ENCODE measurements at places on chromosomes 3 and 15.

DNA sequence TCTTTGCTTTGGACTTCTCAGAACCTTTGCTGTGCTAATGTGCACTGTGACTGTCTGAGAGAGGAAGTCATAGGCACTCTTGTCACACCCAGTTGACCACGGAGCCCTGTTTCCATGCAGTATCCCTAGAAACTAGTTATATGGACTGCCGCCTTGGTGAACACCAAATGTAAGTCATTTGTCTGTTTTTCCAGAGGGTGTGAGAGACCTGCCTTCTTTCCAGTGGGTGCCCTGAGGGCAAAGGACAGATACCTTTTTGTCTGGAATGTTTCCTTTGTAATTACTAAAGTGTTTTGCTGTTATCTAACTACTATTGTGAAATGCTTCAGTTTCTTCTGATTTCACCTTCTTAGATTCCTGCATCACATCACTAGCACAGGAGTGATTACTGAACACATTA is 91.8 kb downstream of the LARS2 start:
- DNase-seq, result peak; percentile 69

DNA sequence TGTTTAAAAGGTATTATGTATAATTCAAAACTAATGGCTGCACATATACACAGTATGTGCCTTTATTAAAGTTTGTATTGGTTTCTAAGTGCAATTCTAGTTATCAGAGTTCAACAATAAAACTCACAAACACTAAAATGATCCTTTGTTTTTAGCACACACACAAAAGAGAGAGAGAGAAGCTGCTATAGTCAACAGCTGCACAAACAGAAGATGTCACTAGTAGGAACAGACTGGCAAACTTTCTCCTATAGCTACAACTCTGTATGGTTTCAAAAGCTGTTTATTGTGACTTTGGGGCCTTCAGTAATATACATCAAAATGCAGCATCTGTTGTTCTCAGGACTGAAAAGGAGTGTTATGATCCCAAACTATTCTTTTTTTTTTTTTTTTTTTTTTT is 6.1 kb downstream of the SECISBP2L start:
- DNase-seq, result no peak

GRCh38 chr3:23741036-23741706 is 64.6 kb upstream of the UBE2E1 start:
- no peak for DNase-seq

- no peak for DNase-seq
Observed at GRCh38 chr3:177689869-177690268, 492.6 kb upstream of the TBL1XR1 start.

DNA sequence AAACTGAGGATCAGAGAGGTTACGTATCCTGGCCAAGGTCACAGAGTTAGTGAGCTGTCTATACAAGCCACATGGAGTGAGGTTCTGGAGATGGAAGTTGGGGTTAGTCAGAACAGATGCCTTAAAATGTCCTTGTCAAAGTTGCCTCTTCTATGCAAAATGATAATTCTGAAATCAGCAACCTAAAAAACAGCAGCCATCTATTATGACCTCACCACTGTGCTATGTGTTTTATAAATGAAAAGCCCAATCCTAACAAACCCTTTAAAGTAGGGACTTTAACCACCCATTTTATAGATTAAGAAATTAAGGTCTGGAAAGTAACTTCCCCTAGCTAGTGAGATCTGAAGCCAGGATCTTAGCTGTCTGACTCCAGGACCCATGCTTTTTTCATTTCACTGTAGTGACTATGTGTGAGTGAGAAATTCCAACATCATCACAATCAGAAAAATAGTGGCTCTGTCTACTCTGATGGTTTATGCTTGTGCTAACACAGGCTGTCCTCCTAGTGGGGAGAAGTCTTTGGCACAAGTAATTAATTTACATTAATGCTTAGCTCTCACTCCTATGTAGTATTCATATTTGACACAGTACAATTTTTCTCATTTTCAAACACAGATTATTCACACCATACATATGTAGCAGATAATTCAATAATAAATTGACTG is 143.6 kb downstream of the ANO10 start:
- no peak for DNase-seq

GRCh38 chr15:40747685-40748631 is 7.1 kb downstream of the RMDN3 start:
- DNase-seq, result no peak

GRCh38 chr15:42920519-42921341 is at the start of gene TTBK2:
Gene TTBK2 (minus strand): TSS chr15:42920778. CDS start chr15:42878617, 42,161 bp downstream.
- DNase-seq, result peak; percentile 100

DNA sequence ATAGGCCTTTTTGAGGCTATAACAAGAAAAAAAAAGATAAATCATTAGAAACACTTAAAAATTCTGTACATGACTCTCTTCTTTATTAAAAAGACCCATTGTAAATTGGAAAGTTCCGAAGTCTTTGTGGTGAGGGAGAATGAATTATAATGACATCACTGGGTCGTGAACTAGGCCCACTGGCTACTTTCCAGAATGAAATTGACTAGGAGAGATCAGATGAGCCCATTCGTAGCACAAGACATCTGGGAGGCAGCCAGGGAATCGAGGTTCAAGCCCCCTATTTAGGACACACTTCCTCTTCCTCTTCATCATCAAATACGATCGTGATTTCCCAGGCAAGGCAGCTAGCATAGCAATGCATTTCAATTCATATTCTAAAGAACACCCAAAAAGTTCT is 889.8 kb upstream of the NR2F2 start:
- no peak for DNase-seq

DNA sequence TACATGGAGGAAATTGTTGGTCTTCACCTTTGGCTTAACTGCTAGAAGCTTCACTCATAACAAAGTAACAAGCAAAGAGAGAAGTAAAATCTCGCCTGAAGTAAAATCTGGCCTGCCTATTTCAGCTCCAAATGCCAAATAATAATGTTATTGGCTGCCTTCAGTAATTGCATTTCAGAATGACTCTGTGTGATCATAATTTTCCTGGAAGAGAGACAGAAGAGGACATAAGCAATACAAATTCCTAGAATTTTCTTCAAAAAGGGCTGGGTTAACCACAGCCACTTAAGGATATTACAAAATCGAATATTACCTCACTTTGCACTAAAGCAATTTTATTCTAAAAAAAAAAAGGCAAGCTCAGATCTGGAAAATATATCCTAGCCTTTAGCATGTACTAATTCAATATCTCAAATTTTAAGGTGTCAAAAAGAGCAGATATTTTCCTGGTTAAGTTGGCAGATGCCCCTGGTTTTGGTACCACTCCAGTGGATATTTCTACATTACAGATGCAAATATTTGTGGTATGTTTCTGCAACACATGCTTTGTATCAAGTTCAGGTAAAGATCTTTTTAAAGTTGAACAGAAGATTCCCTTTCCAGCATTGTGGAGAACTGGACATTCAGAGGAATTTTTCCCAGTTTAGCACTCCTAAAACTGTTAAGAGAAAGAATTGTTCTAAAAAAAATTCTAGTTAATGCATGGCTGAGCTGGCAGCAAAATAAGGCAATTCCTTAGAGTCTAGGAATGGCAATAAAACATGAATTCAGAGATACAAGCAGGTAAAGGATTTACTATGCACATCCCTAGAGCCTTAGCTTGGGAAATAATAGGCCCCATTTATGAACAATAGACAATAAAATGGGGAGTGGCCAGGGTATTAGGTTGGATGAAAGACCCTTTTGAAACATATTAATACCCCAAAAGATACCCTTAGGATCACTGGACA is 116.7 kb downstream of the STAC start:
- DNase-seq, result no peak

GRCh38 chr3:14948609-14949038 is 1.2 kb downstream of the NR2C2 start:
- no peak for DNase-seq
